ENCODE measurements at places on chromosomes 16 and 17.

GRCh38 chr17:59845595-59846393, 46.9 kb downstream of the TUBD1 start:
- DNase-seq: no peak

GRCh38 chr17:79087428-79088143, 13.0 kb downstream of the ENGASE start:
- peak; percentile 61 for DNase-seq

- DNase-seq: no peak
These were observed 771 bp upstream of the OVCA2 start for GRCh38 chr17:2040942-2041560.

DNA sequence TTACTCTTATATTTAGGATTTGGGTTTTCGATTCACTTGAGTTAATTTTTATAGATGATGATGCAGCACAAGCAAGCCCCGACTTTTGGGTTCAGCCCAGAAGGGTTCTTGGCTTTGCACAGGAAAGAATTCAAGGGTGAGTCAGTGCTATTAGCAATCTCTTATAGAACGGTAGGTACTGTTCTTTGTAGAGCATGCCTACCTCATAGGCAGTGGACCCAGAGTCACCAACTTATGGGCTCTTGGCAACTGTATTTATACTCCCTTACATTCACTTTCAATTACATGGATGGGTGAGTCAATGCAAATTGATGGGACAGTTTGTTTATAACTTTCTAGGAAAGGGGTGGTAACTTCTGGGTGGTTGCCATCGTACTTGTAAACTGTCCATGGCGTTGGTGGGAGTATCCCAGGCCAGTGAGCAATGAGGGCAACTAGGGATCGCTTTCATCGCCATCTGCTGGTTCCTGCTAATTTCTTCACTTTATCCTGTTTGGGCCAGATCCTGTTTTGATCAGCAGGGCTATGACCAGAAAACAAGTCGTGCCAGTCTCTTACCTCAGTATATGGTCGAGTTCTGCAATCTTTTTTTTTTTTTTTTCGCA, 362.6 kb downstream of the CNTNAP4 start:
- DNase-seq: no peak

DNA sequence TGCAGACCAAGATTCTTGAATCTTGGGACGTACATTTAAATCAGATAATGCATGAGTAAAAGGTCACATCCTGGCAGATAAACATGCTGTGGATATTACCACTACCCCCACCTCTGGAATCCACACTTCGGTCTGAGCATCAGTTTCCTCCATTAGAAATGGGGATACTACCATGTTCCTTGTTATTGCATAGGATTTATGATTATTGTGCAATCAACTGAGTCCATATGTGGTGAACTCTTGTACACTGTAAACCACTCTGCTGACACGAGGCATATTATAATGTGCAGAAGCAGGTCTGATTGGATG, 108.7 kb downstream of the VAT1L start:
- no peak for DNase-seq

DNA sequence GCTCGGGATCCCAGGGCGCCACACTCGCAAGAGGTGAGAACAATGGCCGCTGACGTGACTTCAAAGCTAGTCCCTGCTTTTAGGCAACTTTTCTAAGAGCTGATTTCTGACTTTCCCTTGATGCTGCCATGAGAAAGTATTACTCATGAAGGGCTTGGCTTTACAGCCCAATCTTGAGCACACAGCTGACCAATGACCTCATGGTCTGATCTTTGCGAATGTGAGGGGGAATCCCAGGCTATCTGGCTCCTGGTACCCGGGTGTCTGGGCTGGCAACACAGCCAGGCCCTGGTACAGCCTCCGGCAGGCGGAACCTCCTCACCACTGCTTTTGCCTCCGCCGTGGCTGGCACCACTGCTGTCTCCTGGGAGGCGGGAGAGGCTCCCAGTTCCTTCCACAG, 17.5 kb downstream of the NDUFAF8 start:
- DNase-seq: no peak

GRCh38 chr17:48126532-48126850, 18.9 kb downstream of the SNX11 start:
- DNase-seq: no peak

DNA sequence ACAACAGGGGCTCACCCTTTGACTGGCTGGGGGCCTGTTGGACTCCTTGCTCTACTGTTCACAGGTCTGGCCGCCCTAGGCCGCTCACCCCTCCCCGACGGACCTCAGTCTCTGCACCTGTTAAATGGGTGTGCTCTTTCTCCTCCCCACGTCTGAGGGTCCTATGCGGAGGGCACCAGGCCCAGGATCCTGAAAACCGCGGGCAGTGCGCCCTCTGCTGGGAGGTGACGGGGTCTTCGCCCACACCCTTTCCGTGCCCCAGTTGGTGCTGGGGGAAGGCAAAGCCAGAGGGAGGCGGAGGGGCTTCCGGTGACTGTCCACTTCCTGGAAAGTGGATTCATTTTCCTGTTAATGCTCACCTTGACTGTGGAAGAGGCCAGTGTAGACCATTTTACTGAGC, 1010.9 kb downstream of the KCNJ18 start:
- no peak for DNase-seq

DNA sequence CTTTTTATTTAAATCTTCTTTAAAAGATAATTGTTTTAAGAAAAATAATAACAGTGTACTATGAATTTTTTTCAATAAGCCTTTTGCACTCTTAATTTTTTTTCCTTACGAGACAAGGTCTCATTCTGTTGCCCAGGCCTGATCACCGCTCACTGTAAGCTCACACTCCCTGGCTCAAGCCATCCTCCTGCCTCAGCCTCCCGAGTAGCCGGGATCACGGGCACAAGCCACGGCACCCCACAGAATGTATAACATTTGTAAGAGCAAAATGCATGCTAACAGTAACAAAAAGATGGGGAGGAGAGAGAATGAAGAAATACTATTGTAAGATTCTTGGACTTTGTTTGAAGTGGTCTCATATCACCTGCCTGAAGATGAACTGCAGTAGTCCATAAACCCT, 126.9 kb upstream of the CHMP6 start:
- DNase-seq: no peak

DNA sequence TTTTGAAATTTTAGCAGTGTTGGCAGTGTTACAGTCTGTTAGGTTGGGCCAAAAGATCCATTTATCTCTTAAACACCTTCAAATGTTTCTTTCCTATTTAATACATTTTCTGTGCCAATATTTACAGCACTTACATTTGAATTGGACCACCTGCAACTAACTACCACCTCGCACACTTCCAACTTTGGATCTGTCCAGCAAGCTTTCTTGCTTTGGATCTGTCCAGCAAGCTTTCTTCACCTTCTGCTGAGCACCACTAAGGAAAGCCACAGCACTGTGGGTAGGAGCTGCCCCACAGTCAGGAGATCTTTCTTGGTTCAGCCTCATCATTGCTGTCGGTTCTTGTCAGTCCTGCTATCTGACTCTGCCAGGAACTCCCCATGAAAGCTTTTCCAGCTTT, 129.3 kb downstream of the PHKB start:
- no peak for DNase-seq
